CD4-positive, alpha-beta T cell treated with Interferon gamma for 1 hour (primary cell): ENCODE measurements at places on chromosomes 12 and 14.

DNA sequence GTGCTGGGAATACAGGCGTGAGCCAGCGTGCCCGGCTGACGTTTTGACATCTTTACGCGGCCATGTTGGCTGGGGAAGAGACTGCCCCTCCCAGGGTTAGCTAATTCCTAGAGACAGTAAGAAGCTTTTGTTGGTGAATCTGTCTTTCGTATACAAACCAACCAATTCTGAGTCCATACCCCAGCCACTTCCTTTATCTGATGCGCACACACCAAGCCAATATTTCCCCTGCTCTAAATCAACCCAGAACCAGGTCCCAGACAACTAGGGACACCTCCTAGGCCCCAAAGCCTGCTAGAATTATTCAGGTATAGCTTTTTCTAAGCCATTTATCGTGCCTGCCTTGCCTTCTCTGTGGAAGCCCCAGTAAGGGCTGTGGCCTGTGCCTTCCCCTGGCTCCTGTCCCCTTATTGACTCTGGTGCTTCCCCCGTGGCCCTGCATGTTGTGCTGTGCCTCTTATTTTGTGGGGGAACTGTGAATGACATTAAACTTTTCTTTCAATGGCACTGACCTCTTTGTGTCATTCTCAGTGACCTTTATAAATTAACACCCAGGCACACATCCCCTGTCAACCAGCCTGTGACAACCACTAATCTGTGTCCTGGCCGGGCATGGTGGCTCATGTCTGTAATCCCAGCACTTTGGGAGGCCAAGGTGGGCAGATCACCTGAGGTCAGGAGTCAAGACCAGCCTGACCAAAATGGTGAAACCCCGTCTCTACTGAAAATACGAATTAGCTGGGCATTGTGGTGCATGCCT, 10.7 kb upstream of the EVL start:
- no peak for DNase-seq

- DNase-seq, result no peak
Measured at GRCh38 chr14:45867046-45867894, 614.3 kb upstream of the MIS18BP1 start.

DNA sequence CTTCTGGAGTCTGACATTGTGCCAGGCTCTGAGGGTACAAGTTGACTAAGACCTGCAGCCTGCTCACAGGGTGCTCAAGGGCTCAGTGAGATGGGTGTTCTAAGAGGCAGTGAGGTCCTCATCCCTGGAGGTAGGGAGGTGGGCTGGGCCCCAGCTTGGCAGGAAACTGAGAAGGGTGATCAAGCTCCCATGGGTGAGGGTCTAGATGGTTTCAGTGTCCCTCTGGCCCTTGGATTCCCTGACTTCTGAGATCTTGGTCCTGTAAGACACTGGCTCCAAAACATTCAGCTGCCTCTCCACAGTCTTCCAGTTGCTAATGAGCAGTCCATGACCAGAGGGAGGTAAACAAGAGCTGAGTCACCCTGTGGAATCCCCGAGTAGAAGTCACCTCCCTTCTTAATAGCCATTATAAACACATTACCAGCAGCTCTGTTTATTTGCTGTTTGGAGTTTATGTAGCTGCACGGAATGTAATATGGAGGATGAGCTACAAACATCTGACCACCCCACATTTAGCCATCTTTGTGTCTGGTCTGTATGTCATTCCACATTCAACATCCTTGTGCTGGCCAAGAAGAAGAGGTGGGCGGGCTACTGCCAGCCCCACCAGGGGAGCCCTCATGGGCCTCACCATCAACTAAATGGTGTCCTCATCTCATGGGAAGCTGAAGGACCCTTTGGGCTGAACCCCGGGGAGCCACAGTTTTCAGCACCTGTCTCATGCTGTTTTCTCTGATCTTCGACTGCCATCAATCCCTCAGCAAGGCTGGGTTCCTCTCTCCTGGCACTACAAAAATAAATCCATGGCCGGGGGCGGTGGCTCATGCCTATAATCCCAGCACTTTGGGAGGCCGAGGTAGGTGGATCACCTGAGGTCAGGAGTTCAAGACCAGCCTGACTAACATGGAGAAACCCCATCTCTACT, 37.2 kb upstream of the BDKRB2 start:
- DNase-seq, result no peak

- no peak for DNase-seq
Measured at GRCh38 chr12:48512855-48513254, 12.6 kb upstream of the OR8S1 start.

GRCh38 chr14:68639758-68640574, 152.9 kb downstream of the ZFP36L1 start:
- no peak for DNase-seq

GRCh38 chr14:101979666-101980065, 15.3 kb downstream of the DYNC1H1 start:
- no peak for DNase-seq

DNA sequence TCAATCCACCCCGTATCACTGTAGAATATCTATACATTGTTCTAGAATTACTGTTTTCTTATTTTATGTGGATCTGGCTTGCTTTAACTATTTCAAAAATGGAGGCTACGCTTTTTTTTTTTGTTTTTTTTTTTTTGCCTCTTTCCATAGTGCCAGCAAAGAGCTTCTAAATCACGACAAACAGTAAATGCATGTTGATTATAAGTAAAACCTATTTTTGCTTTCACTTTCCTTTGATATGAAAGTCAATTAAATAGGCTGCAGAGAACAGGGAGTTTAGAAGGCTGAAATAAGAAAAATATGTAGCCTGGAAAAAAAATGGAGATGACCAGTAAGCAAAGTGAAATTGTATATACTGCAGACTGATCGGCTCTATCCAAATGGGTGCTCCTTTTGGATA, 112.3 kb upstream of the AMIGO2 start:
- no peak for DNase-seq

GRCh38 chr12:71642264-71642663, 21.4 kb downstream of the ZFC3H1 start:
- DNase-seq, result no peak

DNA sequence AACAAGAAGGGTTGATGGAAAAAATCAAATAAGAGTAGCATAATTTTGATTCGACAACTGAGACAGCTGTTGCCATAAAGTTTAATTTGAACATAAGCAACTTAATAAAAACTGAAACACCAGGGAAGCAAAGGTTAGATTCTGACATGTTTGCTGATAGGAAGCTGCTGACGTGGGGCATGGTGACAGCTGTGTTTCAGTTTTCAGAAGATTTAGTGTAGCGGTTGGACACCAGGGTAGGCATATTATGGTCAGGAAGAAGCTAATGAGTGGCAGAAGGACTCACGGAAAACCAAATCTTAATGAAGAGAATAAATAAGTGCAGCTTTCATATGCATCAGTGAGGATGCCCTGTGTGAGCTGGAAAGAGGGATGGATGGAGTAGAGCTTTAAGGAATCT, 336.7 kb upstream of the RPL10L start:
- no peak for DNase-seq

- no peak for DNase-seq
Measured at GRCh38 chr14:30143627-30144026, 216.0 kb upstream of the PRKD1 start.

GRCh38 chr12:7304456-7304855, 584 bp downstream of the ACSM4 start:
- no peak for DNase-seq

DNA sequence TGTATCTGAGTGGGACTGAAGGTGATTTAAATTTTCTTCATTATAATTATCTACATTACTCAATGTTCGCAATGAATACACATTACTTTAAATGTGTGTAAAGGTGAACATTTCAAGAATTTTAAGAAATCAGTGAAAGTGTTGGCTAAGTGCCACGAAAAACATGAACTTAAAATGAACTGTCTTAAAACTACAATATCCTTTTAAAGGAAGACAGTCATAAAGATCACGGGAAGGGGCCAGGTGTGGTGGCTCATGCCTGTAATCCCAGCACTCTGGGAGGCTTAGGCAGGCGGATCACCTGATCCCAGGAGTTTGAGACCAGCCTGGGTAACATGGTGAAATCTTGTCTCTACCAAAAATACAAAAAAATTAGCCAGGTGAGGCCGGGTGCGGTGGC, 11.2 kb downstream of the MOK start:
- DNase-seq, result no peak

- DNase-seq, result no peak
Measured at GRCh38 chr12:40953076-40953475, 235.0 kb upstream of the PDZRN4 start.

DNA sequence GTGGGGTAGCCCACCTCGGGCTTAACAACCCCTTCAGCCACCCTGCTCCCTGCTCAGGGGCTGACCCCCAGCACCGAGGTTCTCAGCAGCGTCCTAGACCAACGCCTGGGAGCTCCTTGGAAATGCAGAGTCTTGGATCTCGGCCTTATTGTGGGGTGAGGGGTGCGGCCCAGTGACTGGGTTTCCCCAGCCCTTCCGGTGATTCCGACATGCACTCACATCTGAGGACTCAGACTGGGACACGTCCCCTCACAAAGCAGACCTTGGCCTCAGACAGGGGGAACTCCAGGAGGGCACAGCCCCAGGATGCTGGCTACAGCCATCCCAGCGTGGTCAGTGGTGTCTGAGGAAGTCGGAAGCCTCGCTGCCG, 117.7 kb downstream of the RFLNA start:
- DNase-seq, result no peak

DNA sequence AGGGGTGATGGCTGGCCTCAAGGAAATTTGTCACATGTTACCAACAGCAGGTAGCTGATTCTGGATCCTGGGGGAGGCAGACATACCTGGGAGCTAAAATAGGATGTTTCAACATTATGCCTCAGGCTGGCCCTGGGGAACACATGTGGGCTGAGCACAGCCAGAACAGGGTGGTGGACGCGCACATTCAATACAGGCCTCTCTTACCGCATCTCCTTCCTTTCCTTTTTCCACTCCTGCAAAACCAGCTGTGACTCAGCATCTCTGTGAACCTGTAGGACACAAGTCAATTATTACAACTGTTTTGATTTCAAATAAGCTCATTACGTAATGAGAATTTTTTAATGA, 61.0 kb downstream of the NT5DC3 start:
- no peak for DNase-seq

DNA sequence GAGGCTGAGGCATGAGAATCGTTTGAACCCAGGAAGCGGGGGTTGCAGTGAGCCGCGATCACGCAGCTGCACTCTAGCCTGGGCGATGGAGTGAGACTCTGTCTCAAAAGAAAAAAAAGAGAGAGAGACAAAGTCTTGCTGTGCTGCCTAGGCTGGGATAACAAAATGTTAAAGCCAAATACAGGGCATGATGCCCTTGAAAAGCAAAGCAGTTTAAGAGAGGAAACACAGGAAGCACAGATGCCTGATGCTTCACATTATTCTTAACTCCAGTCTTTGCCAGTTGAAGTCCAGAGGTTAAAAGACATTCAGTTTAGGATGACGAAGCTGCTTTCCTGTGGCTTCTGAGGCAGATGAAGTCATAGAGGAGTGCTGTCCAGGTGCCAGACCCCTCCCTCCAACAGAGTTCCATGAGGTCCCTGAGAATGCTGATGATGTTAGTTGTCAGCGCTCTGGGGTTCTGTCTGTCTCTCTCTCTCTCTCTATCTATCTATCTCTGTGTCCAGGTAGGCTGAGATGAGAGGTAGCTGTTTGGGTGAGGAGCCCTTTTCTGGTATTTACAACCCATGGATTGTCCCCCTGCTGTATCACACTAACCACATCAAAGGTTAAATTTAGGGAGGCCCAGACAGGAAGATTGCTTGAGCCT, 4.9 kb upstream of the MRPL52 start:
- no peak for DNase-seq

GRCh38 chr12:45124485-45125155, 73.7 kb upstream of the DBX2 start:
- no peak for DNase-seq

DNA sequence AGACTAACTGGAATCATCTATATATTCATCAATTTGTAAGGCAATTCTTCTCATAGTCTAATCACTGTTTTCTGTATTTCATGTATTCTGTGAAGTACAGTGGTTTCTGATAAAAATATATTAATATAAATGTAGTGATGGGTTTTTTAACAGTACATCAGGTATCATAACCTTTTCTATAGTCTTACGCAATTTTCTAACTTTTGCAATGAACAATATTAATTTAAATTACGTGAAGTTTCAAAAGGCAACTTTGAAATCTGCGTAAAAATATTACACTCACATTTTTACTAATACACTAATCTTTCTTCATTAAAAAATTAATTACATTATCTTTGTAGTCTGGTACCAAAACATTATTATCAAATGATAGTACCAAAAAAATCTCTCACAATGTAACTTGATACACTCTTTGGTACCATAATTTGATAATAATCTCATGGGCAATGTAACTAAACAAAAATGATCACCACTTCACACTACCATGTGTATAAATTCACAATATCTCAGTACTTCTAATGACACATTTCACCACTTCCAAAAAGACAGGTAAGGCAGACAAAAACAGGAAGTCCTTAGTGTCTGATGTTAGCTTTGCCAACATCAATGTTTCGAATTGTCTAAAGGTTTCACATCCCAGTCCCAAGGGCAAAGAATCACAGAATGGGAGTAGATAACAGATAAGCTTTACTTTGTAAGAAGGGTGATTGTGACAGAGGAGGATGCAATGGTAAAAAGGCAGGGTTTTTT, 8.7 kb downstream of the DNAI7 start:
- no peak for DNase-seq

DNA sequence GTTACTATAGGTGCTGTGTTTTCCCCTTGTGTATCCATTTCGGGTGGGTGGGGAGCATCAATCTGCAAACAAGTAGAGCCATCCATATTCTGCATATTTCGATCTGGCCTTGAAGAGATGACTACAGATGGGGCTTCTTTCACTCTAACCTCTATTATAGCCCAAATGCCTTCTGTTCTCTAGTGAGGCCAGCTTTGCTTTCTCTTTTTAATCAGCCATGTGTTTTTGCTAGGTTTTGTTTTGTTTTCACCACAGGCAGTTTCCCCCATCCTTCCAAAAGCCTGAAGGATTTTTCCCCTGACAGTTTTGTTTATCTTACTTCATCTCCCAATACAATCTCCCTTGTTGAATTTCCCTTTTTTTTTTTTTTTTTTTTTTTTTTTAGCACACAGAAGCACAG, 224.1 kb downstream of the BTG1 start:
- no peak for DNase-seq

DNA sequence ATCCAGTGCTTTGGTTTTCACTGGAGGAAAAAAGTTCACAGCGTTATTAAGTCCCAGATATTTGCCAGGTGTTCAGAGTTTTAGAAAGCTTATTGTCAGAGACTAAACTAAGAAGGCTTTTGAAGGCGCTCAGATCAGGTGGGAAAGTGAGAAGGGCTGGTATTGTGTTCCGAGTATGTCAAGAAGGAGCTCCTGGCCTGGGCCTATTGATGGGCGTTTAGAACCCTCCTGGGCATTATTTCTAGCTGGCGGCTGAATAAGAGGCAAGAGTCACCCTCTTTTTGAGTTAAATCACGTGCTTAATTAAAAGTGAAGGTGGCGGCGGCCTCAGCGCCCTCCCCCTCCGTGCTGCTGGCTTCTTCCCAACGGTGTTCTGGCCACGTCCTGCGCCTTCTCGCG, 20.9 kb upstream of the GNS start:
- no peak for DNase-seq

DNA sequence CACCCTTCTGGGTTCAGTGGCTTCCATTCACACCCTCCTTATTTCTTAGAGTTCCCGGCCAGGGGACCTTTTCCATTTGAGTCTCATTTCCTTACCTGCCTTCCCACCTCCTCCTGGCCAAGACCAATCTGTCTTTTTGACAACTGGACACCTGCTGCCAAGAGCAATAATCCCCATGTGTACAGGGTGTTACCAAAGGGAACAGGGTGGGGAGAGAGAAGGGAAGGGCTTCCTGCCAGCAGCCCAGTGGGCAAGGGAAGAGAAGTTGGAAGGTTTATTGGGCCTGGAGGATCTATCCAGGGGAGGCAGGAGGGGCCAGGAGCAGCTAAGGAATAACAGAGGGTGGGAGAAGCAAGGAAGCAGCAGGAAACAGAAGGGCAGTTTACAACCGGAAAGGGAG, 346.2 kb downstream of the C12orf75 start:
- DNase-seq, result no peak
